ENCODE measurements at places on chromosomes 16 and 17.

- no peak for DNase-seq
These were observed 1.7 kb downstream of the ARHGDIA start for GRCh38 chr17:81869221-81870130.

DNA sequence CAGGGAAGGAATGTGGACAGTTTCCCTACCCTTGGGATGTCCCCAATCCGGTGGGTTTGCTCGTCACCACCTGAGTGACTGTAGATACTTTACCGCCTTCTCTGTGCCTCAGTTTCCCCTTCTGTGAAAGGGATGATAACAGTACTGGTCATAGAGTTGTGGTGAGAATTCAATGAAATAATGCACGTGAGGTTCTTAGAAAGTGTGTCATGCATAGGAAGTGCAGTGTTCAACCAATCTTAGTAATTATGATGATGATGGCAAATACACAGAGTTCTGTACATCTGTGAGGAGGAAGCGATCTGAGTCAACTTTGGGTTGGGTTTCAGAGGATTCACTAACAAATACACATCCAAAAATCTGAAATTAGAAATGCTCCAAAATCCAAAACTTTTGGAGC, 114.6 kb upstream of the HS3ST2 start:
- DNase-seq = no peak

GRCh38 chr17:48056246-48056745, 8.1 kb downstream of the NFE2L1 start:
- DNase-seq = no peak

DNA sequence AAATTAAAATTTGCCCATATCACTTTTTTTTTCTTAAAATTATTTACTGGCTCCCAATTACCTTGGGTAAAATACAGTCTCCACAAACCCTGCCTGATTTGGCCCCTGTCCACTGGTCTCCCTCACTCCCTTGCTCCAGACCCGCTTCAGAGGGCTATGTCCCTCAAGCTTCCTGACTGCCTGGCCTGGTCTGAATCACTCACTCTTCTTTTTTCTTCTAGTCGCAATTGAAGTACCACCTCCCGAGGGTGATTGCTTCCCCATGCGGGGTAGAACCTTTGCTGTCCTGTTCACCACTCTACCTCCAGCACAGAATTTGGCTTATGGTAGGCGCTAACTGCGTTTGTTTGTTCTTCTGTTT, 598 bp upstream of the PGAP3 start:
- DNase-seq = no peak

GRCh38 chr17:32493571-32493970, 6.8 kb downstream of the CDK5R1 start:
- no peak for DNase-seq

GRCh38 chr16:69863401-69864281, 87.5 kb upstream of the CLEC18A start:
- DNase-seq = no peak

DNA sequence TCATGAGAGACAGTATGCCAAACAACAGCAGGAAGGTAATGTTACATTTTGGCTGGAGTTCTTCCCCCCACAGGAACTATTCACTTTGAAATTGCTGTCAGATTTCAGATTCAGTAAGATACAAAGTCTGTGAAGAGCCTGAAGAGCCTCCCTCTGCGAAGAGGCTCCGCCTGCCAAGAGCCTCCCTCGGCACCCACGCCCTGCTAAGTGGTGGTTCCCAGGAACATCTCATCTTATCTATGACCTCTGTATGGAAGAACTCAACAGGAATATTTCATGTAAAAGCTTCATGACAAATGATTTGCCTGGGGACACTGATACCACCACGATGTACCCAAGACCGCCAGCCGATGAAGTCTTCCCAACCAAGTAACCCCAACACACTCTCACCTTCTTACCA, 3.2 kb downstream of the ZC3H7A start:
- no peak for DNase-seq

GRCh38 chr17:45277216-45277849, 15.4 kb upstream of the SPATA32 start:
- DNase-seq = peak; percentile 82

DNA sequence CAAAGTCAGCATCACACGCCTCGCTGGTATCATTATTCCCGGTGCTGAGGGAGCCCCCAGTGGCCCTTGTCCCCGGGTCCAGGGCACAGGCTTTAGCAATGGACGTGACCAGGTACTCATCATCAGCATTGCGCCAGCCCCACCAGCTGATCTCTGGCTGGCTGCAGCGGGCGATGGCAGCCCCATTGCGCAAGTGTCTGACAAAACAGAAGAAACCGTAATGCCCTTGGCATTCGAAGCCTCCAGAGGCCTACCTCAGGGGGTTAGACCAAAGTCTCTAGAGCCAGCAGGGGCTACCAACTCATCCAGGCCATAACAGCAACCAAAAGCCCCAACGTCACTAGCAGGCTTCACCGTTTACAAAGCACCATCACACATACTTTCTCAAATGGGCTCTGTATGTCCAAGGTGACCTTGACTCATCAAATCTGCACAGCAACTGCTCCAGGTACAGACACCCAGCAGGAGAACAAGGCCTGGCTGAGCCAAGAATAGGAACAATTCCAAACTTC, 7.3 kb downstream of the MTMR4 start:
- DNase-seq = no peak

DNA sequence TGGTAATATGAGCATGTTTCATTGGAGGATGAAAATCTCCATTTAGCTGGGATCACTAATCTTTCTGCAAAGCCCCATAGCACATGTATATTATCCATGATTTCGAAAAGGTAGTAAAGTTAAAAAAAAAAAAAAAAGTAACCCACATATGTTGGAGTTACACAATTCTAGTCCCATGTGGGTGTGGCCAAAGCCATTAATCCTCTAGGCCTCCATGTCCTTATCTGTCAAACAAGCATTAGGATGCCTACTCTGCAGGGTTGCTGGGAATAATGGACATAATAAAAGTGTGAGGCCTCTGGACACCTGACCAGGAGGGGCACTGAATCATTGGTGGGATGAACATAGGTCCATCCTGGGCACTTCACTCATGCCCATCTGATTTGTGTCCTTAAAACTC, 29.2 kb upstream of the VAT1L start:
- no peak for DNase-seq

DNA sequence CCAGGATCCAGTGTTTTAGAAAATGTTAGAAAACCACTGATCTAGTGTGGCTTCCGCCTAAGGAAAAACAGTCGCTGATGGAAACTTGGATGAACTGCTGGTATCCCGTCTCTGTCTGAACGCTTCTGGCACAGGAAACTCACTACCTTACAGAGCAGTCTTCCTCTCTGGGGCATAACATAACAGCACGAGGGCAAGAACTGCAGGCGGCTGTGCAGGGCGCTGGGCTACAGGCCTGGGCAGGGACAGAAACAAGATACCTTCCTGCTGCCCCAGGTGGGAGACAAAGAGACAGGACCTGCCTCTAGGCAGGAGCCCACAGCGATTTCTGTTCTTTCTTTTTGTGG, 10.5 kb downstream of the MXRA7 start:
- no peak for DNase-seq

- no peak for DNase-seq
These were observed 8.0 kb downstream of the TLCD3A start for GRCh38 chr17:740240-741017.

DNA sequence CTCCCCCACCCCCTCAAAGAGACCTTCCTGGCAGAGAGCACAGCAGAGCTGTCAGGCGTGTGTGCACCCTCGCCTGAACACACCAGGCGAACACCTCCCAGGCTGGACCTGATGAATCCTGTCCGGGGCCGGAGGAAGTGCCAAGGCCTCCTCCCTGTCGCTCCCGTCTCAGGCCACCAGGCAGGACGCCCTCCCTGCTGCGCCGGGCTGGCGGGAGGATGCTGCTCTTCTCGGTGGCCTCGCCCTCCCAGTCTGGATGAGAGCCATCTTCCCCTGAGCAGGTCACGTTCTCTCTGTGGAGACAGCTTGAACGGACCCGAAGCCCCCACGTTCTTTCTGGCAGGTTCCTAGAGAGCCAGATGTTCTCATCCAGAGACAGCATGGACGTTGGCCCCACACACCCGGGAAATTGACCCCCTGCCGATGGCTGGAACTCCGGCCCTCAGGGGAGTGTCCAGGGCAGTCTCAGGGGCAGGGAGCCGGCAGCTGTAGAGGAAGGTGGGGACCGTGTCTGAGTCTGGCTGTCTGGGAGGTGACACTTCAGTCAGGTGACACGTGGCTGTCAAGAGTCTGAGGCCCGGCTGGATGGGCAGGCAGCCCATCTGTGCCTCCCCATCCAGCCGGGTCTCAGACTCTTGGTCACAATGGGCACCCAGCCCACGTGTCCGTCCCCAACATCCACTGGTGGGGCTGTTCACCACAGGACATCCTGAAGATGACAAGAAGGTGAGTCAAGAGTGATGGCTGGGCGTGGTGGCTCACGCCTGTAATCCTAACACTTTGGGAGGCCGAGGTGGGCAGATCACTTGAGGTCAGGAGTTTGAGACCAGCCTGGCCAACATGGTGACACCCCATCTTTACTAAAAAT, 5.0 kb upstream of the TIMP2 start:
- no peak for DNase-seq

DNA sequence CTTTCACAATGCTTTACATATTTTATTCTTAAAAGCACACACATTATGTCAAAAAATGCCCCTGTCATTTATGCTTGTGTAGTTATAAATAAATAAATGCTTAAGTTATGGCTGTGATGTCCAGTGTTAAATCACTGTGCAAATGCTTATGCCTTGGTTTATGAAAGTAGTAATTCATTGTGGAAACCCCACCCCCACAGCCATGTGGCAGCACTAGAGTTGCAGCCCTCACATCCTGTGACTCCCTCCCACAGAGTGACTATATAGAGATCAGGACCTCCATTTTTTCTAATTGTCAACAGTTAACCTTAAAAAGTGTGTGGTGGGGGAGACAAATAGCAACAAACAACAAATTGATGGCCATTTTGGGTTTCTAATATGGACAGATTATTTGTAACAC, 2.4 kb downstream of the SKAP1 start:
- DNase-seq = peak; percentile 30

DNA sequence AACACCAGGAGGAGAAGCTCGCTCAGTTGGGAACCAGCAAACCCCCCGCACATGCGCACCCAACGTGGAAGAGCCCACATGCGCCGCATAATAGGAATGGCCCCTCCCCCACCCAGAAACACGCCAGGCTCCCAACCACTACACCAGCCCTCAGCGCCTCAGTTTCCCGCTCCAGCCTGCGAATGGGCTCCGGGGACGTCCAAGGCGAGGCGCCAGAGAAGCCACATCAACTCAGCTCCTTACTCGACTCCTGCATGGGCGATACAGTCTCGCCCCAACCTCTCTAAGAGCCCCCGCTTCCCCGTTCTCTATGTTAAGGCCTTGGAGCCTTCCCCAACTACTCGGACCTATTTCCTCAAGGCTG, 504 bp downstream of the SRSF1 start:
- no peak for DNase-seq

- DNase-seq = no peak
These were observed 173.1 kb upstream of the TNRC6C start for GRCh38 chr17:77785312-77785905.

- DNase-seq = no peak
These were observed 11.2 kb downstream of the HAGH start for GRCh38 chr16:1815461-1815860.

DNA sequence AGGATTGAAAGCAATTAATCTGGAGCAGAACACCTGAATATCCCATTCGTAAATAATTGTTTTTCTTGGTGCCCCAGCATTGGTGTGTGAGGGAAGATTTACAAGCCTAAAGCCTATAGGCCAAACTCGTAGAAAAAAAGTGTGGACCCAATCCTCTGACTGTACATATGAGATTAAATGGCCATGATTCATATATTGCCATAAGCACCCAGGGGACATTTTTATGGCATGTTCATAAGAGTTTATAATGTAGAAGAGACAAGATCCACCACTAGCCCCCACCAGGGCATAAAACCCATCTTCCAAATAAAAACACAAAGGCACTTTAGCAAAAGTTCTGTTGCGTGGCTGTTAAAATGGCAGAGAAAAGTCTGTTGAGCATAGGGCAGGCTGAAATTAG, 15.5 kb upstream of the SALL1 start:
- DNase-seq = no peak

DNA sequence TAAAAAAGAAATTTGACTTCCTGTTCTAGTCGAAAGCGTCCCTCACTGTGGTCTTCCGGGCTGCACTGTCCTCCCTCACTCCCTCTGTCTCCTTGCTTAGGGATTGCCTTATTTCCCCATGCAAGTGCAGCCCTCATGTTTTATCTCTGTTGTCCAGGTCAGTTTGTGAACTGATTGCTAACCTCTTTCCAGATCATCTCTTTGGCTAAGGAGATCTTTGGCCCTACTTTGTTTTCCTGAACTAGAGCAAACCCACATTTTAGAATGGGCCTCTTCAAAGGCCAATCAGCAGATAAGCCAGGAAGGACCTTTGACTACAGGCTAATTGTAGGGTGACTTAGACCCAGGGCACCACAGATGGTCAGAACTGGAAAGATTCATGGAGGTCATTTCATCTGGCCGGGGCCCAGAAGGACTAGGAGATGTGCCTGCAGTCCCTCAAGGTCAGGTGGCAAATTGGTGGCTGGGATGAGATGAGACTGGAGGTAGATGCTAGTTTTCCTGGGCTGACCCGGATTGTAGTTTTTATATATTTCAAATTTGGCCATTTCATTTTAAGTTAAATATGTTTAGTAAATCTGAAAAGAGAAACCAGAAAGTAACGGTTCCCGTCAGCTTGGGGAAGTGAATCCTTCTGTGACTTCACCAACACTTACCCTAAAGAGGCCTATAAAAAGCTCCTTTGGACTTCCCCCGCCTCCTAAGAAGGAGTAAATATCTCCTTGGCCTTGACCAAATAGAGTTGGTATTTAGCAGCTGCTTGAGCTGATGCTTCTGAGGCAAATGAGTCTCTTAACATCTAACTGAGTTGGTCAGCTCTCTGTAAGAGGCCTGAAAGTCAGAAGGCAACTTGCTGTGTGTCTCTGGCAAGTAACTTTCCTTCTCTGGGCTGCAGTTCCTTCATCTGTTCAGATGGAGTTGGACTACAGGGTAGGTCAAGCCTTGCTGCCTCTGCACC, 6.2 kb upstream of the SLC25A19 start:
- DNase-seq = no peak

GRCh38 chr16:64826374-64826773, 295.5 kb downstream of the CDH11 start:
- no peak for DNase-seq

DNA sequence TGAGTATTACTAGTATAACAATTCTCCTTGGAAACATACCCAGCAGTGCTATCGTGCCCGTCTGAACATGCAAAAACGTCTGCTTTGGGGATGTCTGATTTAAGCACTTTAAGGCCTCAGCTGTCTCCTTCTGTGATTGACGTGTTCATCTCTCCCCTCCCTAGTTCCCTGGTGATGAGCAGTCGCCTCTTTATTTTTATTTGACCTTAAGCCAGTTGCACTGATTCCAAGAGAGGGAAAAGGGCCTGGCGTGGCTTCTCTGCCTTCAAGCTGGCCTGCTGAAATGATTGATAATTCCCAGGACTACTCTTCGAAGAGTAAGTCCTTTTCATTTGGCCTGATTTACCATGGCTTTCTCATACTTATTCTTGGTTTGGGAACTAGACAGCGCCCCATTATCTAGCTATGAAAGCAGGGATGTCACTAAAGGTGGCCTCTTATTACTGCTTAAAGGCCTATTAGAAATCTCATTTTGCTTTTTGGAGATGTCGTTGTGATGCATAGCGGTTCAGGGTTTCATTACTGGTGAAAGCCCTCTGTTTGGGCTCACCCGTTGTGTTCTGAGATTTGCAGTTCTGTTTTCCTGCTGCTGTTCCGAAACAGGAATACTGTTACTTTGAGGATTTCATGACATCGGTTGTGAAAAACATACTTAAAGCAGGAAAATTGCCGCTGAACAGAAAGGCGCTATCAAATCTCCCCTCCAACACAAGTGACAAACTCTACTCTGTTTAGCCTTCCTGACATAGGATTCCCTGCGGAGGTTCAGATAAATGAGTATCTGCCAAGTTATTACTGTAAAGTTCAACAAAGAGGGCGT, 65.5 kb downstream of the IQCK start:
- no peak for DNase-seq

All from stimulated activated CD8-positive, alpha-beta memory T cell treated with anti-CD3 and anti-CD28 coated beads, Interleukin-2, amount 100 ng/mL, for 1 hour (primary cell).